Fibroblast of skin of right quadriceps (primary cell): ENCODE measurements at places on chromosomes 7 and 10.

GRCh38 chr7:32894171-32894570 lies 2.6 kb upstream of the KBTBD2 start:
- DNase-seq, result no peak

GRCh38 chr10:132666705-132667341 lies 119.1 kb downstream of the NKX6-2 start:
- peak; percentile 15 for DNase-seq

DNA sequence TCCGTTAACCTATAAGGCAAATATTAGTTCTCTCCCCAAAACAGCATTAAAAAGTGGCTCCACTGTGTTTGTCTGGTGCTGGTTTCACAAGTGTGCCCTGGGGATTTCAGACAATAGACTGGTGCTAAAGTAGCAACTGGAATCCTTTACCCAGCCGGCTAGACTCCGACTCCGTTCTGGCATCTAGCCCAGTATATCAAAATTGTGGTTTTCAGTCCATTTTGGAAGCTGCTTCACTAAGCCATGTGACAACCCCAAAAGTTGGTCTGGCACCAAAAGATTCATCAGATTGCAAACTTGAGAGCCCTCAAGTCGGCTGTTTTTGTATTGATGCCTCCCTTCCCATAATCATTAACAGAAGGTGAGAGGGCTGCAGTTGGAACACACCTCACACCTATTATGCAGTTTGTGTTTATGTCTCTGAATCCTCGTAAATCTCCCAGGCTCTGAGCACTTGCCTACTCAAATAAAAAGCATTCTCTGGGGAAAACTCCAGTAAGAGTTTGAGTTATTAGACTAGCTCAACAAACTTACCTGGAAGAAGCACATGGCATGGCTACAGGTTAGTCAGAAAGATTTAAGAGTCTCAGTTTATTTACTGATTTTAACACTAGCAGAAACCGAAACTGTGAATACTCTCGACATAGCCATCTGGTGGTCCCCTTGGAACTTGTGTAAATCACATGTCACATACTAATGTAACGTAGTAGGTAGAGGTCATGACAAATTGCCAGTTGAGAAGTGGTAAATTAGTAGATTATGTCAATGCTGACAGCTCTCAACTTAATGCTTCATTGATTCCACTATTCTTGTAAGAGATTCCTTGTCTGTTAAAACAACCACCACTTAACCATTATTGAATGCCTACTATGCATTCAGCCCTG lies 14.8 kb upstream of the WNT16 start:
- DNase-seq, result peak; percentile 79

- DNase-seq, result no peak
Observed at GRCh38 chr10:75438275-75438674, 6.9 kb downstream of the LRMDA start.

GRCh38 chr10:10794046-10794445 lies 223.6 kb upstream of the CELF2 start:
- DNase-seq, result no peak

- no peak for DNase-seq
Observed at GRCh38 chr10:123766012-123766411, 99.9 kb downstream of the GPR26 start.

DNA sequence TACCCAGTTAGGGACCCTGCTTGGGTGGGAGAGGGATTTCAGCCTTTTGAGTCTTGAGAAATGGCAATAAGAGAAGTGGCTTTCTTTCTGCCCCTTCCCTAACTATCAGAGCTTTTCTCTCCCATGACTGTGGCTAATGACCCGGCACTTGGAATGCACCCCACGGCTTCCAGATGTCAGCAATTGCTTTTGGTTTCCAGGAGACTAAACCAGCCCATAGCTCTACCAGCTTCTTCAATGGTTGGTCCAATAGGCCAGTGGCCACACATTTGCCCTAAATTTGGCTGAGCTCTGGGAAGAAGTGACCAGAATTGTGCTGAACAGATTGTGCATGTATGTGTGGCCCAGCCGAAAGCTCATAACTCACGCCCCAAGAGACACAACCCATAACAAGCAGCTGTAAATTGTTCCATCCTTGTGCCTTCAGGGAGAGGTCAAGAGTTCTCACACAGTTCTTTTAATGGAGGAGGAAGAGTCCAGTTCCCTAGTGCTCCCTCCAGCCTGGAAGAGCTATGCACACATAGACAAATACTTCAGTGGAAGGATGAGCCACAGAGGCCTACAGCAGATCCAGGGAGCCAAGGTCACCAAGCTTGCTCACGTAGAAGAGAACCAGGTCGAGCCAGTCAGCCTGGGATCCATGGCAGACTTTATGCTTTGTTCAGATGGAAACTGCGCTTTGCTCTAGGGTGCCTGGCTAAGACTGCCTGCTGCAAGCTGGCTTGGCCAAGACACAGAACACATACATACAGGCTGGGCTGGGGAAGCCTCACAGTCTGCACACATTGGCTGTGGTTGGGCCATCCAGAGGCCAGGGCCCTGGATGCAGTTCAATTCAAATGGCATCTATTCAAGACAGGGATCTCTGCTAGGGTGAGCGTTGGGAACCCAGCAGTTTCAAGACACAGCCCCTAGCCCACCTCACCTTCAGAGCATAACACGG lies 131.8 kb upstream of the HABP2 start:
- DNase-seq, result no peak

GRCh38 chr10:129328546-129328945 lies 138.5 kb upstream of the MGMT start:
- DNase-seq, result peak; percentile 29
